NCI-H2081 treated with DMSO at 0.1 percent for 48 hours (cell line): ENCODE measurements at places on chromosomes 6 and 20.

DNA sequence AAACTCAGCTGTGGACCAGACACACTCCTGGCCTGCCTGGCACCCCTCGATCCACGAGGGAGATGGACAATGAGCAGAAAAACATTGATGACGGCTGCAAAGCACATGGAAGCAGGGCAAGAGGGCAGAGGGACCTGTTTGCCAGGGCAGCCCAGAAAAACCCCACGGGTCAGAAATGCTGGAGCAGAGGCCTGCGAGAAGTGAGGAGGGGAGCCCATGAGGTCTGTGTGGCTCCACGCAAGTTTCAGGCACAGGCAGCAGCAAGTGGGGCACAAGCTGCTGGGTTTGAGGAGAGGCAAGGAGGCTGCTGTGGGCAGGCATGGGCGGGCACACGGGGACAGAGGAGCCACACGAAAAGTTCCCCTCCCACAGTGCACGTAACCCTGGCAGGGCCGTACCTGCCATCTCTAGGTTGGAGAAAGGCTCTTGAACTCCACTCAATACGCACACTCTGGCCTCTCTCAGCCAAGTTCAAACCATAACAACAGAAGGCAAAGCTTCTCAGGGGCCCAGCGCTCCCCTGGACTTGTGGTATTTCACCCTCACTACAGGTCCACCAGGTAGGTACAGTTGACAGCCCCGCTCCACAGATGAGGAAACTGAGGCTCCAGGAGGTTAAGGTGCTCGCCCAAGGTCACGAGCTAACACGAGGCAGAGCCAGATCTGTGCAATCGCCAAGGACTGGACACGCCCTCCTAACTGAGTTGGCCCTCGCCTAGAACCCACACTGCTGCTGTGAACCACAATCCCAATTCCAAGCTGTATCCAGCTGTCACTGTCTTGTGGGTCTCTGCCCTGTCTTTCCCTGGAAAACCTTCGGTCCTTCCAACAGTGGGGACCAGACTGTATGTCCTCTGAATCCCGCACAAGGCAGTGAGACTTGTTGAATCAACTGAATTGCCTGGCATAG lies 108.2 kb downstream of the NOL4L start:
- DNase-seq: no peak

GRCh38 chr6:70592391-70593117 lies 25.8 kb downstream of the SDHAF4 start:
- DNase-seq: no peak

DNA sequence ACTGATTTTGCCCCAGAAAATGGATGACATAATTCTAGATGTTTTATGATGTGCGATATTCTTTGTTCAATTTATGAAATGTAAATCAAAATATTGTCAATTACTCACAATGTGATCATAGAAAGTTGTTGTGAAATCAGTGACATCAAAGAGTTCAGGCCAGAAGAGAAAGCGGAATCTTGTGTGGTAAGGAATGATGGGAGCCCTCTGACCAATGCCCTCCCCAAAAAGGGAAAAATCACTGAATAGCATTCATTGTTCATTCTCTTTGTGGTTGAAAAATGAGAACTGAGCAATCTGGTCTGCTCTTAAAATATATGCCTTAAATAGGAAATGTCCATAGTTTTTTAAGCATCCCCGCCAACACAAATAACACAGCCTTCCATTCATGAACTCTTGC lies 247.1 kb upstream of the GRIK2 start:
- DNase-seq: no peak

GRCh38 chr6:42960243-42961019 lies at the start of gene GNMT:
Gene GNMT (plus strand): TSS chr6:42960754. CDS start chr6:42960768, 14 bp downstream.
- DNase-seq: no peak

GRCh38 chr20:7516621-7517111 lies 423.6 kb downstream of the HAO1 start:
- DNase-seq: no peak

GRCh38 chr6:115272311-115272710 lies 788.4 kb downstream of the FRK start:
- DNase-seq: no peak

GRCh38 chr6:106156863-106157262 lies 70.7 kb downstream of the PRDM1 start:
- no peak for DNase-seq
